Left renal pelvis (tissue), 4 donors: ENCODE measurements at places on chromosomes 4 and X.

- DNase-seq: no peak
Observed at GRCh38 chr4:31458813-31459212, 738.6 kb downstream of the PCDH7 start.

DNA sequence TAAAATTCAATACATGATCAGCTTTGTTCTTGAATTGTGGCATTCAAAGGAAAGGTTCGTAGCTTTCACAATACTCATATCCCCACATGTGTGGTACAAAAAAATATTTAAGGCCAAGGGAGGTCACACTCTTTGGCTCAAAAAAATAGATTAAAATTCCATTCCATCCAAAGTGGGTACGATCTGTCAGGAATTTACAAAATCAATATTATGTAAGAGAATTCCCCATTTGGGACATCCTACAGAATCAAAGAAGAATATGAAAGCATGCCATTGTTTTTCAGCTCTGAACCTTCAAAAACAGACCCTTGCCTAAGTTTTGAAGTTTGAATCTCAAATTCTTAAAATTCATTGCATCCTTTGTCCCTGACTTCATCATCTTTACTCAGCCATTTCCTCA lies 85.8 kb downstream of the MID1 start:
- no peak for DNase-seq

- no peak for DNase-seq
Observed at GRCh38 chrX:31580227-31580626, 508.4 kb upstream of the FTHL17 start.

DNA sequence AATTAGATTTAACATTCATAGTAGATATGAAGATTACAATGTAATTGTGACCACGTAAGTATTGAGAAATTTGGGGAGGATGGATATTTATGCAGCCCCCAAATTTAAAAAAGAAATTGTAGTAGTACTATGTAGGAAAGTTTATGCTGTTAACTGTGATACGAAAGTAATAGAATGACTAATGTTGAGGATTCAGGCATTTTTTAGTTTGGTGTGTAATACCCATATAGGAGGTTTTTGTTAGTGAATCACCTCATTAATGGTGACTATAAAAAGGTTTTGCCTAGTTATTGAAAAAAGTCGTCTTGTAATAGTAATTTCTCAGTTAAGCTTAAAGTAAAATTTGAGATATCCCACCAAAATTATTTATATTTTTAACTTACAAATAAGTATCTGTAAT lies 67.2 kb downstream of the SMARCAD1 start:
- DNase-seq: no peak

DNA sequence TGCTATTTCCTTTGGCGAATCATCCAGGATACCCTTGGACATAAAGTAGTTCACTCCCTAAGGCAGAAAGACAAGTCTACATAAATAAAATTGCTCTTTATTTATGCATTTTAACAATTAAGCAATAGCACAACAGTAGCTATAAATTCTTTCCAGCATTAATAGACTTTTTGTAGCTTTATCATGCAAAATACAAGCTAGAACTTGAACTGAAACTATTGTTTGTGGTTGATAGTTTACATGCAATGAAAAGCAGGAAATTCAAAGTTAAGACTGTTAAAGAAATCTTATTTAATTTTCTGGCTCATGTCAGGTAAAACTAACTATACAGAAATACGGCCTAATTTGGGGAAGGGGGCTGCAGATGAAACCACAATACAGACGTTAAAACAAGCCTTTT lies 42.3 kb downstream of the FBXO8 start:
- DNase-seq: no peak

DNA sequence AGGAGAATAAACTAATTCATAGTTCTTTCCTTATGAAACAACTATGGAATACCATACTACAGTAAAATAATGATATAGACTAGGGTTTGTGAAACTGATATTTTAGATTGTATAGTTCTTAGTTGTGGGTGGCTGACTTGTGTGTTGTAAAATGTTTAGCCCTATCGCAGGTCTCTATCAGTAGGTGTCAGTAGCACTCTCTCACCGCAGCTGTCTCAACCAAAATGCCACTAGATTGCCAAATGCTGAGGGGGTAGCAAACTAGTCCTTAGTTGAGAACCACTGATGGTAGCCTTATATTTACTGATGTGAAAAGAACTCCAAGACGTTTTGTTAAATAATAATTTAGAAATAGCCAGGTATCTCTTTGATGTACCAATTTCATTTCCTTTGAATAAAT lies 48.1 kb downstream of the RHOXF2B start:
- no peak for DNase-seq

- DNase-seq: no peak
Observed at GRCh38 chr4:100869276-100869675, 351.5 kb upstream of the EMCN start.

- DNase-seq: no peak
Observed at GRCh38 chr4:85807247-85807950, 332.4 kb downstream of the ARHGAP24 start.

GRCh38 chr4:177225605-177226004 lies 84.1 kb upstream of the NEIL3 start:
- DNase-seq: no peak
